ENCODE measurements at places on chromosomes 4 and X. TPM values are rescaled to one million over a fixed set of nuclear protein-coding genes. Genes with fewer than 3 reads are reported as not detected.

DNA sequence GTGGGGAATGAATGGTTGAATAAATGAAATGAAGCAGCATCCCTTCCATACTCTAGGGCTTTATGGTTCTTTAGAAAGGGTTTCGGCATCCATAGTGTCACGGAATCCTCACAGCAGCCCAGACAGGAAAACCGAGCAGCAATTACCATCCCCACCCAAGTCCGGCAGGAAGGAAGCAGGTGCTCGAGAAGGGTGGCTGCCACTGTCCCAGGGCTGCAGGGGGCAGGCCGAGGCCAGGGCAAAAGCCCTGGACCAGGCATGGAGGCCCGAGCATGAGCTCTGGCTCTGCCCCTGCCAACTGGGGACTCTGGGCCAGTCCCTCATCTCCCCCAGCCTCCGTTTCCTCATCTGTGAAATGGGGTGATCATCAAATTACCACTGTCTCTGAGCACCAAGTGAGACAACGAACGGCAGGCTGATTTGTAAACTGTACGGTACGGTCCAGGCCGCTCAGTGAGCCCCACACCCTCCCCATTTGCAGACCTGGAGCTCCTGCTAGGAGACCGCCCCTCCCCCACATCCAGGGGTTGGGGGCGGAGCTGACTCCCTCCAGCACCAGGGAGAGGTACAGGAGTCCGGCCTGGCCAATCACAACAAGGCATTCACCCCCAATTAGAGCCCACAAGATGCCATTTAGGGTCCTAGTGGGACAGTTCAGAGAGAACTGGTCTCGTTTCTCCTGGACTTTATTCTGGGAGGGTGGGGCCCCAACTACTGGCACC, 100.4 kb downstream of the WFS1 start:
- no peak for DNase-seq

- no peak for DNase-seq
Measured at GRCh38 chr4:152281822-152282221, 254.1 kb downstream of the FBXW7 start.

DNA sequence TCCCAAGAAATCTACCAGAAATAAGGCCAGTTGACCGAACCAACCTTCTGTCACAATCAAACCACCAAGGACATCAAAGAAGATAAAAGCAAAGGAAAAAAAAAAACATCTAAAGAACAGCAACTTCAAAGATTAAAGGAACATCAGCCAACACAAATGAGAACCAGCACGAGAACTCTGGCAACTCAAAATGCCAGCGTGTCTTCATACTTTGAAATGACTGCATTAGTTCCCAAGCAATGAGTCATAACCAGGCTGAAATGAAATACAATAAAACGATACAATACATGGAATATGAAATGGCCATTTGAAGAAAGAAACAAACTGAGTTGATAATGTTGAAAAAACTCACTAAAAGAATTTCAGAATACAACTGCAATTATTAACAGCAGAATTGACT, 611.6 kb upstream of the GRIA3 start:
- DNase-seq = no peak

GRCh38 chr4:116839826-116840225, 245.6 kb downstream of the TRAM1L1 start:
- no peak for DNase-seq

GRCh38 chrX:110310896-110311295, 7.0 kb downstream of the AMMECR1 start:
- no peak for DNase-seq

GRCh38 chr4:138032222-138032621, 209.9 kb downstream of the SLC7A11 start:
- DNase-seq = no peak

GRCh38 chr4:184815046-184815877, 10.5 kb downstream of the ACSL1 start:
- DNase-seq = no peak

DNA sequence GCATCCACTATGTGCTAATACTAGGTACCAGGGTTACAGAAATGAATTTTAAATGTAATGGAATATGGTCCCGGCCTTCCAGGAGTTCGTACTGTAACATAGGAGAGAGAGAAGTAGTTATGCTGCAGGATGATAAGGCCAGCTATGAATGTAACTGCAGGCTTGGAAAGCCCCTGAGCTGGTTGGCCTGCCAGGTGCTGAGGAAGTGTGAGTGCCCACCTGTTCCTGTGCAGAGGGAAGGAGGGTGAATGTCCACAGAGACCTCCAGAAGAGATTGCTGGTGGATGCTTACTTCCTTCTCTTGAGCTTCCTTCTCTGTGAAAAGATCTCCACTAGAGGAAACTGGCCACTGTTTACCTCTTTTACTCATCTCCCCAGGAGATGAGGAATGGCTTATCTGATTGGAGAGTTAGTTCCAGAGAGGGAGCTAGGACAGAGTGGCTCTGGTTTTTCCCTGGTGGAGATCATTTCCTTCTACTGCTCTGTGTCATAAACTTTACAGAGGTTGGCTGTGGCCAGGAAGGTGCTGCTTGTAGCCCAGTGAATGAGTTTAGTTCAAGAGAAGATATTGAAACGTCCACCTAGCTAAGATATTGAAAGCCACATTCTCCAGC, 114.0 kb upstream of the LNX1 start:
- no peak for DNase-seq

GRCh38 chrX:40945361-40945713, 139.9 kb upstream of the USP9X start:
- no peak for DNase-seq

DNA sequence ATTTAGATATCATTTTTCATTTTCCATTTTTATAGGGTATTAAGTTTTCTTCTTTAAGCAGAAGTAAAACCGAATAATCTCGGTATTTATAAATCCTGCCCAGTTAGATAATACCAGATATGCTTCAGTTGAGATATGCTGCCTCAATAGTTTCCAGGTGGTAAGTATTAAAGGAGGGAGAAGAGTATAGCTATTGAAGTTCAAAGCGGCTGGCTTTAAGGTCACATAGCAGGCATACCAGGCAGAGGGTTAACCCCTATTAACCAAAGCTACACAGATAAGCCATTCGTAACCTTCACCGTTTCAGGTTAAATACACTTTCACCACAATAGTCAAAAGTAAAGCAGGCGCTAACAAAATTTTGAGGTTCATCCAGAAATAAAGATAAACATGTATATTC, 54.2 kb downstream of the EDNRA start:
- DNase-seq = no peak

GRCh38 chr4:162682651-162683050, 484.0 kb downstream of the NAF1 start:
- no peak for DNase-seq

DNA sequence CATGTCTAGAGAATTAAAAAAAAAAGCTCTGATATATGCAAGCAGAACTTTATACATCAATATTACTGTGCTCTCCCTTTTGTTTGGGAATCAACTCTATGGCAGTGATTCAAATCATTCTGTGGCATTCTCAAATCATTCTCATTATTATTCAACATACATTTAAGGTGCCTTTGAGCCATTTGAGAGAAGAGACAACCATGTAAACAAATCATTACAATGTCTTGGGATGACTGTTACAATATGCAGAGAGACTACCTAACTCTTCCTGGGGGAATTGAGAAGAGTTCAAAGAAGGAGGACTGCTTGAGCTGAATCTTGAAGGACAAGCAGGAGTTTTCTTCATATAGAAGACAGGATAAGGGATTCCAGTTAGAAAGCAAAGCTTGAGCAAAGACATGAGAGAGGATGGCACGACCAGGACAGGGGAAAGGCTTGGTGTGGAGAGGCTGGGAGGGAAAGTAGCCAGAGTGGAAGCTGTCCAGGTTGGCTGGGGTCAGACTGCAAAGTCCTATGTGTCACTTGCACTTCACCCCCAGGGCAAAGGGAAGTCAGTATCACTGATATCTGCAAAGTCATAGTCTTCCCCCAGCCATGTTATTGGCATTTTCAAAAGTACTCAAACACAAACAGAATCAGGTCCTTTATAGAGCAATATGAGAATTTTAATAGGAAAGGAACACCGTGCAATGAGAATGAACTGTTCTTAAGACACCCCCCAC, 9.0 kb downstream of the SEC24D start:
- no peak for DNase-seq

DNA sequence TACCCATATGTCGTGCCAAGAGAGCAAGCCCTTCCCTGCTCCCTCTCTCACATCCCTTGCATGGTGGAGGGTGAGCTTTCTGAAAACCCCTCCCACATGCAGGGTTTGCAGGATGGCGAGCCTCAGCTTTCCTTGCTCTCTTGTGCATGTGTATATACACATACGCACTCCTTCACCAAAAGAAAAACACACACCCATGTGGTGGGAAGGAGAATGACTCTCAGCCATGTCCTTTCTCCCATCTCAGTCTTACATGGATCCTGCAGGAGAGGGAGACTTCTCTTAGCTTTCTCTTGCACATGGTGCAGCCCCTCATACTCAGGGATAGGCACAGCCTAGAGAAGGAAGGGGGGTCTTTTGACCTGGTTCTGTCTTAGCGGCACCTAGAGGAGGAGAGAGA, 81.1 kb downstream of the CLCN5 start:
- no peak for DNase-seq

DNA sequence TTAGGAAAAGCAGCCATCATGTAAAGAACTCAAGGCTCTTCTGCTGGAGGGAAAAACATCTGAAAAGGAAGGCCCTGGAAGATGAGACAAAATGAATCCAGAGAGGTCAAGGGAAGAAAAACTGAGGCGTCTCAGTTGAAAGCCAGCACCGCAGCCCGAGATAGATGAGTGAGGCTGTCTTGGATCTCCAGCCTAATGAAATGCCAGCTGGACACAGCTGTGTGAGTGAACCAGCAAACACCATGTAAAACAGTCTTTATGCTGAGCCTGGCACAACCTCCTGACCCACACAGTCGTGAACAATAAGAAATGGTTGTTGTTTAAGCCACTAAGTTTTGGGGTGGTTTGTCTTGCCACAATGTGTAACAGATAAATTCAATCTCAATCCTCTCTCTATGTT, 48.6 kb upstream of the RASL11B start:
- no peak for DNase-seq

GRCh38 chr4:159023741-159024140, 79.1 kb upstream of the RAPGEF2 start:
- no peak for DNase-seq

DNA sequence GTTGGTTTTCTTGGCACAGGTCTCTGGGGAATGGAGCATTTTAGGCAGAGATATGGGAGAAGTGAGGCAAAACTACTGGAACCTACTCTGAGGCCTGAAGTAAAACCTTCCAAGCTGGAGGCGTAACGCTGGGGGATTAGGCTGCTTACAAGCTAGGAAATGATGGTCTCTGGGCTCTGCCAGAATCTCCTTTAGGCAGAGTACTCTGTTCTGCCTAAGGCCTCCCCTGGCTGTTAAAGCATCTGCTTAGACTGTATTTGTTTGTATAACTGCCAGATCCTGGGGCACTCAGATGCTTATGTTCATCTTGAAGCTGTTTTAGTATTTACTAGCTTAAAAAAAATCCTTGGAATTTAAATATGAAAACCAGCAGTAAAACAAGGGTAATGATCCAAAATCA, 822.2 kb downstream of the RPA4 start:
- no peak for DNase-seq

GRCh38 chr4:152659806-152660205, 20.0 kb downstream of the TMEM154 start:
- DNase-seq = no peak

GRCh38 chrX:74291577-74291963, 12.4 kb upstream of the ZCCHC13 start:
- DNase-seq = no peak

- DNase-seq = no peak
Measured at GRCh38 chr4:28010577-28011240, 1150.1 kb downstream of the STIM2 start.

GRCh38 chr4:180789929-180790328, 1453.3 kb upstream of the TENM3 start:
- DNase-seq = no peak

- DNase-seq = no peak
Measured at GRCh38 chr4:143085659-143086058, 99.1 kb upstream of the USP38 start.

DNA sequence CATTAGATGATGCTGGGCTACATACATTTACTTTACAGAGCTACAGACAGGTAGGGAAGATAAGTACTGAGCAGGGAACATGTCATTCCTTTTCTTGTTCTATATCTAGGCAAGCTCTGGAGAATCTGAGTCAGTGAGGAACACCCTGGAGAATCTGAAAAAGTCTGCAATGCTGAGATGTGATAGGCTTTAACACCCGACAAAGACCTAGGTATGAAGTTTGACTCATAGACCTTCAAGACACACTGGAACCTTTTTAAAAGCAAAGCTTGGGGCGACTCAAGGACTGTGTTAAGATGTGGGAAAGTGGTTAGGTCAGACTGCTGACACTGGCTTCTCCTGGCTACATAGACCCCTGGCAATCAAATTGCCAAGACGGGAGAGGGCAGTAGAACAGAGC, 42.8 kb downstream of the OSTC start:
- no peak for DNase-seq

GRCh38 chrX:43566170-43566569, 89.9 kb upstream of the MAOA start:
- no peak for DNase-seq

DNA sequence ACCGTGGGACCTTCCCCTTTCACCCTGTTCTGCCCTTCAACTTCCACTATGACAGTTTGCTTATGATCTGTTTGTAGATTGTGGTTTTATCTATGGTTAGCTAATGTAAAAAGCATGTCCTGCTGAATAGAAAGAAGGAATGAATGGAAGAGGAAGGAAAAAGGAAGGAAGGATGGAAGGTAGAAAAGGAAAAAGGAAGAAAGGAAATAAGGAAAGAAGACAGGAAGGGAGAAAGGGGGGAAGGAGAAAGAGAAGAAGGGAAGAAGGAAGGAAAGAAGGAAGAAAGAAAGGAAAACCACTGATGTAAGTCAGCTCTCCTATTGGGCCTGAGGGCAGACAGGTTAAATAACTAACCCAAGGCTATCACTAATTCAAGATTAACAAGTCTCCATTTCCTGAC, 319.1 kb upstream of the KLF3 start:
- no peak for DNase-seq

DNA sequence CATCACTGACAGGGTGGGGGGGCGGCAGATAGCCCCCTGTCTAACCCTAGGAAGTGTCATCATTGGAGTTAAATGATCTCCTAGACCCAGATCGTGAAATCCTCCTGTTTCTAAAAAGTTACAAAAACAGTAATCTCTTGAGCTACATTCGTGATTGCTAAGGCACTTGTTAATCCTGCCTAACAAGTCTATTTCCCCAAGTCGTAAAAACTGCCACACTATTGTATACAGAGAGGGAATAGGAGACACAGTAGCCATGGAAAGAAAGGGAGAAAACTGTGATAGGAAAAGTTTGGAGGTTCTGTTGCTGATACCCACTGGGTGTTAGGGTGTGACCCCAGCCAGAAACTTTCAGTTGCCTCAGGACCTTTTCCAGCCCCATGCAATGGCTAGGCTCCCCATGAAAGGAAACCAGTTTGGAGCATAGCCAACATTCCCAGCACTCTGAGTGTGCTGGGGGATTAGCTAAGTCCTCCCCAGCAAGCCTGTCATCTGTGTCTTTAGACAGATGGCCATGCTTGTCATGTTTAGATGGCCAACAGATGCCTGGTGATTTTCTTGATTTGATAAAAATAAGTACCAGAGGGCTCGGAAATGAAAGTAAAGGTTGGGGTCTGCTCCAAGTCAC, 63.3 kb upstream of the ANXA10 start:
- DNase-seq = no peak

TMPRSS11E gene
- not detected for total RNA-seq

ZNF827 gene
- 41.4 TPM for total RNA-seq

UGT2B17 gene
- total RNA-seq = not detected

KLHL13 gene
- total RNA-seq = 2.3 TPM

SOX3 gene
- total RNA-seq = not detected

TEX13C gene
- not detected for total RNA-seq

IL13RA1 gene
- total RNA-seq = 0.94 TPM
